ENCODE measurements at places on chromosomes 2 and 18.

DNA sequence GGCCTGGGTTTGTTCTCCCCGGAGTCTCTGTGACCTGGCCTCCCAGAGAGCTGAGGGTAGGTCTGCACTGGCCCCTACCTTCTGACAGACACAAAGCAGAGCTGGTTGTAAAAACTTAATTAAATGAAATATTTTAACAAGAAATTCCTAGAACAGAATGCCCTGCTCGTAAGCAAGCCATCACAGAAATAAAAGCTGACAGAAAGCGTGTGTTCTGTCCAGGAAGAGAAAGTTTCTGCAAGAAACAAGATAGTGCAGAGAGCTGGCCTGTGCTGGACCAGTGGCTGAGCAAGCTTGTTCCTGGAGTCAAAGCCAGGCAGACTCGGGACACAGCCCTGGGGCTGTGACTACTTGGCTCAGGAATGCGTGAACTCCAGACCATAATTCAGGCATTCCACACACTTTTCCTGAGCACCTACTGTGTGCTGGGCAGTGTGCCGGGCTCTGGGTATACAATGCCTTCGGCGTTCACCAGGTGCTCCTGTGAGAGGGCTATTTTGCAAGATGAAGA lies 51.6 kb downstream of the APOB start:
- DNase-seq, result no peak

GRCh38 chr2:234996069-234996940 lies 44.5 kb downstream of the SH3BP4 start:
- DNase-seq, result peak; percentile 73

GRCh38 chr18:76988031-76988826 lies 144.4 kb downstream of the MBP start:
- DNase-seq, result no peak

GRCh38 chr18:2981212-2981728 lies 31.7 kb downstream of the LPIN2 start:
- DNase-seq, result no peak

GRCh38 chr18:67232406-67232805 lies 284.1 kb downstream of the DSEL start:
- DNase-seq, result no peak

DNA sequence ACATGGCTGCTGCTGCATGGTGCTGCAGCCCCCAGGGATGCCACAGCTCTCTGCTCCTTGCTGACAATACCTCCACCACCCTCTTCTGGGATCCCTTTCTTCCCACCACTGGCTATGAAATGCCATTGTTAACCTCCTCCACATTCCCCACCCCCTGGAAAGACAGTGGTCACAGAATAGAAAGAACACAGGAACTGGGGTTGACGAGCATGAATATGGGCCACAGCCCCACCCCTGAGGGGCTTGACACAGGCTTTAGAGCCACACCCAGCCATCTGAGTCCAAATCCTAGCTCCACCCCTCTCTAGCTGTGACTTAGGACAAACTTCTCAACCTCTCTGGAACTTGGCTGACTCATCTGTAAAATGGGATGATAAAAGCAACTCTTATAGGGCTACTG lies 47.3 kb downstream of the TMEM163 start:
- no peak for DNase-seq

Data from left hindlimb (tissue), 1 donor.